ENCODE measurements at places on chromosomes 3 and 15.

DNA sequence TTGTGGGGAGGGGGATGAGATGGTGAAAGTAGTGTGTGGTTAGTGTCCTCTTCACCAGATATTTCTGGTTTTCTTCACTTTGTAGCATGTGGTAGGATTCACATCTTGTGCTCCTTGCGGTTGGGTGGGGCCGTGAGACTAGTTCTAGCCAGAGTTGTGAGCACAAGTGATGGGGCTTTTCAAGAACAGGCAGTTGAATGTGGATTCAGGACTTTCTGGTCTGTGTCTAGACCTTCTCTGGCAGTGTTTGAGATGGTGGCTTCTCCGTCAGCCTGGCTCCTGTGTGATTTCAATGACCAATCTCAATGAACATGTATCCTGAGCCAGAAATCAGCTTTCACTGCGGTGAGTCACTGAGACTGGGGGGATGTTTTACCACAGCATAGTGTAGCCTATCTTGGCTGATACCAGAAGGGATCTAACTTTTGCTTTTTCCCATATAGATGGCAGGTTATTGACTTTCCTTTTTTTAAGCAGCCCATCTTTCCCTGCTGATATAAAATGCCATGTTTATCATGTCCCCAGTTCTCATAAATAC, 82.6 kb downstream of the RPLP1 start:
- no peak for DNase-seq

DNA sequence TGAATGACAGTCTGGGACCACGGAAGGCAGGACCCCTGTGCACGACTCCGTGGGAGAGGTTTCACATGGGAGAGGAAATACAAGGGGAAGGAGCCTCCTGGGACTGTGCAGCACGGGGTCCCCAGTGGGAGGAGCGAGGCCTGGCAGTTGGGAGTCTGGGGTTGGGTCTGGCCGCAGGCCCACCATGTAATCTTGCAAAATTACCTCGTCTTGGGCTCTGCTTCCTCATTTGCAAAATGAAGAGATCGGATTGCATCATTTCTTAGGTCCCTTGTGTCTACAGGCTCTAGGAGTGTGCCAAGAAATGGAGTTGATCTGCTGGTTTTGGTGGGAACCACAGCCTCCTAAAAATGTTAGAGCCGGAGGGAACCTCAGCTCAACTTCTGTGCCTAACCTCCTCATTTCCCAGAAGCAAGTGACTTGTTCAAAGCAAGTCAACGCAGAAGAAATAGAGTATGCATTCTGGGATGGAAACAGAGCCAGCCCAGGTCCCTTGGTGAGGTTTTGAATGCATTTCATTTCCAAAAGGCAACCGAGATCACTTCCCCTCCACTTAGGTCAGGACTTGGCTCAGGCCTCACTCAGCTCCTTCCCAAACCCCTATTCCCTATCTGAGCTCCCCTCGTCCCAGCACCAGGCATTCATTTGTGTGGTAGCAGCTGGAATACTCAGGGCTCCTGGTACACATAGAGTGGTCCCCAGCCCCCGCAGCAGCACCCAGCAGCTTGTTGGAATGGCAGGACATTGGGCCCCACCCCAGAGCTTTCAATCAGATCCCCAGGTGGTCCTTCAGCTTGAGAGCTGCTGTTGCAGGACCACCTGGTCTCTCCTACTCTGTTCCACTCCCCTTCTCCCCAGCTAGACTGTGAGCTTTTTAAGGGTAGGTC, 267.7 kb downstream of the XXYLT1 start:
- DNase-seq = peak; percentile 71

DNA sequence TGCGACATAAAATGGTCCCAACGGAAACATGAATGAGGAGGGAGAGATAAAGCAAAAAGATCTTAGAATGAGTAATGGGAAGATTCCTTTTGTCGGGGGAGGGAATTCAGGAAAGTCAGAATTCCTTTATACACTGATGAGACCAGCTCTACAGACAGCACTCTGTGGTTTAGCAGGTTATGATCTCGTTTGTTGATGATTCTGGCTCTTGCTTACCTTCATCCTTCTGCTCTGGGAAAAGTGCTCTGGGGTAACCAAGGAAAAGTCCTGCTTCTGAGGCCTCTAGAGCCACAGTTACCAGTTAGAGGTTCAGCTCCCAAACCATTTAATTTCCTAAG, 150.7 kb upstream of the NR2E3 start:
- DNase-seq = no peak

- DNase-seq = no peak
Observed at GRCh38 chr3:177199206-177199760, 2.0 kb upstream of the TBL1XR1 start.

DNA sequence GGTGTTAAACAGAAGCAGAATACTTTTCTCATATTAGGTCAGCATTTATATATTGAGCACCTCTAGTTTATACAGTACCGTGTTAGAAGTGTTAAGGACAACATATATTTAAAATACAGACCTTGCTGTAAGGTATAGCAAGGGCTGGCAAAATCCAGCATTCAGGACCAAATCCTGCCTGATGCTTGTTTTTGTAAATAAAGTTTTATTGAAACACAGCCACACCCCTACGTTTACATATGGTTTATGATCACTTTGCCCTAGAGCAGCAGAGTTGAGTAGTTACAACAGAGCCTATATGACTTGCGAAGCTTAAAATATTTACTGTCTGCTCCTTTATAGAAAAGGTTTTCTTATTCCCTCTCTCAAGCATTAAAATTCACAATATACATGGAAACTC, 877.3 kb downstream of the MCTP2 start:
- no peak for DNase-seq

DNA sequence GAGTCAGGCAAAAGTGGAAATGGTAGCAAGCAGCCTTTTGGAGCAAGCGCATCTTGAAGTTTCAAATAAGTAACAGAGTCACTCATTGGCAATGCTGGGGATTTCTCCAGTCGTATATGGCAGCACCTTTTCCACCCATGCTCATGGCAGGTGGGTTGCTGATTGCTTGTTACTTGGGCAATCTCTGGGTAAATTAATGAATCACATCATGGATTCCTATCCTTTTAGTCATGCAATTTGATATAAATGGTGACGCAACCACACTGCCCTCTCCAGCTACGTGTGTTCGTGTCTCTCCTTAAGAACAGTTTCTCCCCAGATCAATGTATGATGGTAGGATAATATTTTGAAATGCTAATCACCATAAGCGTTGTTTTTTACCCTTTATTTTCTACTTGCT, 339.9 kb upstream of the KCNH8 start:
- DNase-seq = no peak

DNA sequence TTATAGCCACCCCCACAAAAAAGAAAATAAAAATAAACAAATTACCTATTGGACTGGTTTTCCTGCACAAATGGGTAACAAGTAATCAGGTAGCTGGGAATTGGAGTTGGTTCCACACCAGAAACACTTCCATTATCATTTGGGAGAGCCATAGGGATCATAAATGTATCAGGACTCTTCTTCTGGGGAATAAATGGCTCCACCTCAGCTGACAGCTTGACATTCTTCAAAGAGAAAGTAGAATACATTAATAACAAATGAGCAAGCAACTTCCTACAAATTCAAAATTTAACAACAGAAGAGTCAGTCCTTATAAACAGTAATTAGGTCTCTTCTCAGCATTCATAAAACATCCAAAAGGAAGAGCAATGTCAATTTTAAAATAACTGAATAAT, 8.7 kb downstream of the SECISBP2L start:
- no peak for DNase-seq

GRCh38 chr3:112640930-112641801, at the start of gene CCDC80:
Gene CCDC80, minus strand, starts transcription at chr3:112641143. Its CDS starts 1,238 bp downstream, at chr3:112639905.
- DNase-seq = no peak

DNA sequence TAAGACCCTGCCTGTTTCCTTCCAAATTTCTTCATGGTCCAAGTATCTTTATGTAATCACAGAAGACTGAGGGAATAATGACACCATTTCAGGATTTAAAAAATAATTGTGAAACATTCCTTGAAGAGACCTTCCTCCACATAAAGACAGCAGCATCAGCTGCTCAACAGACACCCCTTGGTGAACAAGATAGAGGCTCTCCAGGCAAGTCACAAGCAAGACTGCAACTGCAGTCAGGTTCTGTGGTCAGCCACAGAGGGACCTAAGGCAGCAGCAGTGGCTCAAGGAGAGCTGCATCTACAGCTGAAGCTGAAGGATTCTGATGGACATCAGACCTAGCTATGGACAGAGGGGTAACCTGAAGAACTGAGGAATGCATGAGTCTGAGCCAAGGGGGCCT, 97.2 kb upstream of the C3orf80 start:
- DNase-seq = no peak

- DNase-seq = no peak
Observed at GRCh38 chr3:137163241-137163871, 205.6 kb downstream of the IL20RB start.

GRCh38 chr15:66946578-66947164, 118.7 kb upstream of the SMAD3 start:
- peak; percentile 55 for DNase-seq

- DNase-seq = no peak
Observed at GRCh38 chr3:40302784-40303183, 6.7 kb upstream of the EIF1B start.

GRCh38 chr15:67370206-67370954, 115.8 kb downstream of the IQCH start:
- no peak for DNase-seq

DNA sequence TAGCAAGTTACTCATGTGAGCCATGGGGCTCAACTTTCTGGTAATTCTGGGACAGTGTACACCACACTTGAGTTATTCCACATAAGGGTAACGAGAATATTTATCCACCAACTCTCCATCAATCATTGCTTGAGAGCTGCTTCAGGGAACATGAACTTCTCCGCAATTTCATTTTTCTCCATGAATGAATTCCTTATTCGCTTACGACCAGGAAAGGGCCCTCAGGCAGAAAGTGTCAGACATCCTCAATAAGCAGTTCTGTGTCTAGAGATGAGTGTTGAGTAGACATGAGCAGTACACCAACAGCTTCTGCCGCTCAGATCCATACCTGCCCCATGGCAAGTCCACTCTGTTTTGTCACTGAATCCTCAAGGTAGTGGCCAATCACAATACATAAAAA, 24.8 kb upstream of the IQCF2 start:
- DNase-seq = no peak

- DNase-seq = no peak
Observed at GRCh38 chr3:43104660-43105595, 951 bp downstream of the POMGNT2 start.

DNA sequence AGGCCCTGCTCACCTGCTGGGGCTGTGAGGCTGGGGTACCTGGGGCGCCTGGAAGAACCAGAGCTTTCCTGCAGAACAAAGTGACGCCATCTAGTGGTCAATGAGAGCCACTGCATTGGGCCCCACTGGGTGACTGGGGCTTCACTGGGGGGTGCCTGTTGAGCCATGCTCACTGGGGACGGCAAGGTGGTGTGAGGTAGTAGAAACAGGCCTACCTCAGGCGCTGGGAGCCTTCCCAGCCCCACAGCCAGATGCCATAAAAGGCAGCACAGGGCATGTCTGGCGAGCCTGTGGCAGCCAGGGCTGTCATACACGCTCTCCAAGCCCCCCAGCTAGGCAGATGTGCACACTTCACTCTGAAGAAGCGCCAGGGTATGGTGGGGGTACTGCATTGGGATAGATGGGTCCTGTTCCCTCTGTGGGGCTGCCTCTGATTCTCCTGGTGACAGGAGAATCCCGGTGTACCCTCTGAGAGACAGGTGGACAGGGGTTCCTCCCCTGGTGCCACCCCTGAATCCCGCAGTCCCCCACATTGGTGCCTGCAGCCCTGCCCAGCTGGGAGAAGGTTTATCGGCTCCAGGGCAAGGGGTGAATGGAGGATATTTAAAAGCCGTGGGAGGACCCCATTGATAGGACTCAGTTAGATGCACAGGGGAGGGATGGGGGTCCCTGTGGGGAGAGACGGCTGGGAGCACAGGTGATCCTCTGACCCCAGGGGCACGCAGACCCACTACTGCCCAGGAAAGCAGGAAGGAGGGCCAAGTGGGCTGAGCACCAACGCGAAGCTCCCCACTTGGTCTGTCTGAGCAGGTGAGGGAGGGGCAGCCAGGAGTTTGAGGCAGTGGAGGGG, 178.8 kb downstream of the NSMCE3 start:
- DNase-seq = no peak

GRCh38 chr3:187061748-187062147, 77.5 kb downstream of the RPL39L start:
- no peak for DNase-seq

GRCh38 chr3:134378818-134379217, 4.6 kb upstream of the AMOTL2 start:
- DNase-seq = no peak

- no peak for DNase-seq
Observed at GRCh38 chr3:167166012-167166411, 214.1 kb downstream of the ZBBX start.

- DNase-seq = peak; percentile 81
Observed at GRCh38 chr3:49132437-49133225, at the start of gene LAMB2. Gene LAMB2, minus strand, starts transcription at chr3:49133050. Its CDS starts 183 bp downstream, at chr3:49132867.

DNA sequence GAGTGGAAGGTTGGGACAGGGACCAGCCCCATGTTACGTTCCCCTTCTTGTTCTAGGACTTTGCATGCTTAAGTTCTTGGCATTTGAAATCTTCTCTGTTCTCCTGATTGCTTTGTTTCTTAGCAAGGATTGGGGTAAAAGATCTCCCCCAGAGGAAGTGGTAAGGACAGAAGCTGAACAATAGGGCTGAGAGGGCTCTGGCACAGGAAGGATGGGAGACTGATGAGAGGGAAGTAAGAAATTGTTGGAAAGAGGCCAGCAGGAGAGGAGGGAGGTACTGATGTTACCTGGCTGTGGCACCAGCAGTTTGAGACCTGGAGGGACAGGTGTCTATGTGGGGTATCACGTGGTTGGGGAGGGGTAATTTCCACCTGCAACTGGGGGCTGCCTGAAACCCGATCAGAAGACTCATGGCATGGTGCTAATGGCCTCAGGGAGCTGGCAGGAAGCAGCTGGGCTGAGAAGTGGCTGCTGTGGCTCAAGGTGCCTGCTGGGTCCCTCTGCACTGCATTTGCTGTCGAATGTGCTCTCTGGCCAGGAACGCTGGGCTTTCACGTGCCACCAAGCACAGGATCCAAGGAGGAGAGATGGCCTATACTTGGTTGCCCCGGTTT, 108.4 kb downstream of the LSM3 start:
- DNase-seq = no peak

DNA sequence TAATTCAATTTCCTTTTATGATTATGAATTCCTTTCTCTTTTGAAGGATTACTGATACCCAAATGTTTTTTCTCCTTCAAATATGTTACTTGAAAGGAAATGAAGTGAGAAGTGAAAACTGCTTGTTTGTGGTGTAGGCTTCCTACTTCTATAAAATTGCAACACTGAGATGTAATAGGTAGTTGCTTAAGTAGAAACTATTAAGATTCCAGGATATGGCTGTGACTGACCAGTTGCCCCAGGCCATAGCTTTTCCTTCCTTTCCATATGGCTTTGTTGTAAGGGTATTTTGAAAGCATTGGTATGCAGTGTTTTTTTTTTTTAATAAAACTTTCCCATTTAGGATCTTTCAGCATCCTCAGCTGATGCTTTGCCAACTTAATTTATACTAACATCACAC, 28.5 kb downstream of the DNAJC13 start:
- no peak for DNase-seq
